GM23248 (cell line): ENCODE measurements at places on chromosomes 7 and 10. TPM values are rescaled to one million over a fixed set of nuclear protein-coding genes. Genes with fewer than 3 reads are reported as not detected.

NOD1 gene
- total RNA-seq: 8.6 and 11.1 TPM in 2 replicates

GRCh38 chr10:132373241-132373955 lies 23.6 kb upstream of the PWWP2B start:
- no peak overlapping the region for H3K4me3 ChIP-seq
- H3K27me3 ChIP-seq: no peaks in the 10 kb centered on the region
- no peak for DNase-seq
- peaks cover 10% of the 10 kb centered on the region for H3K4me1 ChIP-seq
- no peak overlapping the region for H3K27ac ChIP-seq

GRCh38 chr7:107684287-107684686 lies 23.7 kb downstream of the SLC26A4 start:
- H3K36me3 ChIP-seq: no peaks in the 10 kb centered on the region
- peaks cover 6% of the 10 kb centered on the region; the same call in 1 of the 2 replicates for H3K4me1 ChIP-seq
- no peak overlapping the region for H3K27ac ChIP-seq
- DNase-seq: no peak
- H3K27me3 ChIP-seq: no peaks in the 10 kb centered on the region

LSM5 gene
- total RNA-seq: 19.7 and 34.4 TPM in 2 replicates

- no peak overlapping the region for H3K4me3 ChIP-seq
- H3K4me1 ChIP-seq: peaks cover 15% of the 10 kb centered on the region
- H3K27me3 ChIP-seq: no peaks in the 10 kb centered on the region
- no peak for DNase-seq
- no peak overlapping the region for H3K27ac ChIP-seq
These were observed 693.9 kb downstream of the PARD3 start for GRCh38 chr10:34121125-34121753.

GRCh38 chr10:58820861-58821751 lies 308.4 kb downstream of the BICC1 start:
- H3K27me3 ChIP-seq: no peaks in the 10 kb centered on the region
- H3K4me3 ChIP-seq: no peak overlapping the region
- DNase-seq: peak; percentile 74

- H3K27me3 ChIP-seq: no peaks in the 10 kb centered on the region
- H3K36me3 ChIP-seq: no peaks in the 10 kb centered on the region
- 0 out of 2 replicates have a peak overlapping the region, but pooled peaks have one; percentile 13 for H3K27ac ChIP-seq
- no peak overlapping the region for H3K4me3 ChIP-seq
- DNase-seq: peak; percentile 22
These were observed 370.8 kb downstream of the CDC14C start for GRCh38 chr7:49295146-49295545.

- H3K36me3 ChIP-seq: no peaks in the 10 kb centered on the region
- no peak for DNase-seq
- H3K4me3 ChIP-seq: no peak overlapping the region
- H3K27me3 ChIP-seq: 0 out of 2 replicates have a peak, but pooled peaks cover 13% of the 10 kb centered on the region
- no peak overlapping the region for H3K27ac ChIP-seq
These were observed 334.4 kb upstream of the NPVF start for GRCh38 chr7:25562673-25563182.

CADPS2 gene
- 0.13 and 0.43 TPM in 2 replicates for total RNA-seq

DNA sequence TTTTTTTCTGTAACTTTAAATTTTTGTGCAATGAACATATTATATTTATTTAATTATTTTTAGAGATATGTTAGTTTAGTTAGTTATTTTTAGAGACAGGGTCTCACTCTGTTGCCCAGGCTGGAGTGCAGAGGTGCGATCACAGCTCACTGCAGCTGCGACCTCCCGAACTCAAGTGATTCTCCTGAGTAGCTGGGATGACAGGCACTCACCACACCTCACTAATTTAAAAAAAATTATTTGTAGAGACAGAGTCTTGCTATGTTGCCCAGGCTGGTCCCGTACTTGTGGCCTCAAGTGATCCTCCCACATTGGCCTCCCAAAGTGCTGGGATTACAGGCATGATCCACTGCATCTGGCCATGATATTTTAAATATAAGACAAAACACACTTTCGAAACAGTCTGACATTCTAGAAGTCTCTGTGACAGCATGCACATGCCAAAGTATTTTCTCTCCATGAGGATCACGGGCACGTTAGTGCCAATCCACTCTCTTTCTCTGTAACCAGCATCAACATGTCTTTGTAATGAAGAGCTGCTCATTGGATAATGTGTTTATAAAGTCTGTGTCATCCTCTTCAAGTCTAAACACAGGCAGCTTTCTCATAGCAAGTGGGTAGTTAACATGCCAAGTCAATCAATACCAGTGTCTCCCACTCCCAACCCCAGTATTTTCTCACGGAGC lies 137.4 kb downstream of the GLI3 start:
- H3K4me1 ChIP-seq: peaks cover 24% of the 10 kb centered on the region
- H3K4me3 ChIP-seq: no peak overlapping the region
- H3K36me3 ChIP-seq: no peaks in the 10 kb centered on the region
- no peak for DNase-seq
- H3K27me3 ChIP-seq: no peaks in the 10 kb centered on the region

KEL gene
- total RNA-seq: not detected in 2 replicates

CDNF gene
- 0.32 and 1.0 TPM in 2 replicates for total RNA-seq

DNA sequence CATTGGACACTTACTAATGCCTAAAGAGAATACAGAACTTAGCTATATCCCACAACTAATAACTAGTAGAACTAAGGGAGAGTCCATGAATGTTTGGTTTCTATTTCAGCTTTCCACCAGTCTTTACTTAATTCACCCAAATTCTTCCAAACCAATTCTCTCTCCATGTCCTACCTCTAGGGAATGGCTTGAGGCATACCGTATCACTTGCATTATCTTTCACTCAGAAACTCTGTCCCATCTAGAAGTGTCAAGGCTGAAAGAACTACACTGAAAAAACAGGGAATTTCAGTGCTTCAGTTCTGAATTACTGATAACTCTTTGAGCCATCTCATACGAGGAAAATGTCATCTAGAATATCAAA lies 758 bp downstream of the TMEM168 start:
- no peaks in the 10 kb centered on the region for H3K27me3 ChIP-seq
- no peak for DNase-seq
- no peaks in the 10 kb centered on the region for H3K36me3 ChIP-seq
- H3K27ac ChIP-seq: peak overlapping the region; percentile 75
- peak overlapping the region; percentile 88 for H3K4me3 ChIP-seq

GRCh38 chr7:88806280-88807037 lies 10.9 kb upstream of the TEX47 start:
- no peaks in the 10 kb centered on the region for H3K27me3 ChIP-seq
- H3K36me3 ChIP-seq: no peaks in the 10 kb centered on the region
- DNase-seq: no peak
- no peak overlapping the region for H3K4me3 ChIP-seq
- no peak overlapping the region for H3K27ac ChIP-seq

GRCh38 chr7:30433506-30433905 lies 45.1 kb downstream of the NOD1 start:
- no peak overlapping the region for H3K4me3 ChIP-seq
- DNase-seq: no peak
- H3K36me3 ChIP-seq: peaks cover 13% of the 10 kb centered on the region; the same call in 1 of the 2 replicates
- H3K27ac ChIP-seq: peak overlapping the region; percentile 59; the same call in 1 of the 2 replicates
- H3K27me3 ChIP-seq: no peaks in the 10 kb centered on the region

DNA sequence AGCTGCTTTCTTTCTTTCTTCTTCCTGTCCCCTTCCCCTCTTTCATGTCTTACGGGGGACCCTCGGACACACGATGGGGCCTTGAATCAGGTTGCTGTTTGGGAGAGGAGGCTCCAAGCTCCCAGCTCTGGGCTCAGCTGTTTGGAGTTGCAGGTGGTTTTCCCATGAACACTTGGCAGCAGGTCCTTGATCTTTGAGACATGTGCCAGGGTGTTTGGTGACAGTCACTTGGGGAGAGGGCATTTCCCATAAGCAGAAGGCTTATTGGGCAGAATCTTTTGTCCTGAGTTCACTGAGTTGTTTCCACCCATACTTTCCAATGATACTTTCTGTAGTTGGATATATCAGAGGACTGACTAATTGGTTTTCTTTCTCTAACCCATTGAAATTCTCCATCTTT lies 104.7 kb upstream of the SH2B2 start:
- H3K27ac ChIP-seq: no peak overlapping the region
- DNase-seq: no peak
- H3K27me3 ChIP-seq: no peaks in the 10 kb centered on the region
- H3K4me3 ChIP-seq: no peak overlapping the region
- H3K4me1 ChIP-seq: no peaks in the 10 kb centered on the region

SLC13A1 gene
- total RNA-seq: not detected in 2 replicates

DNA sequence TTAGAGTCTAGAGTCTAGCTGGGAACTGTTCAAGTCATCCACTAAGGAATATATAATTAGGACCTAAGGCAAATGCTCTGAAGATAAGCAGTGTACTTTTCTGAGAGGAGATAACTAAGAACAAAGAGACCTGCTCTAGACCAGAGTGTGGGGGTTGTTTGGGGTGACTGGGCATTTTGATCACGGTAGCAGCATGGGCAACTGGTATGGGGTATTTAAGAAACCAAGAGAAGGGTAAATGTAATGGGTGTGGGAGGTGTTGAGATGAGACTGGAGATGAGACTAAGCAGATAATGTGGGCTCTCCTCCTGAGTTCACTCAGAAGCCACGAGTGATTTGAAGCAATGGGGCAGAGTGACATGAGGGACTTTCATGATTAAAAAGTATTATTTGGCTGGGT lies 1082.9 kb downstream of the GATA3 start:
- DNase-seq: no peak
- H3K4me3 ChIP-seq: no peak overlapping the region
- no peak overlapping the region for H3K27ac ChIP-seq
- H3K36me3 ChIP-seq: no peaks in the 10 kb centered on the region
- no peaks in the 10 kb centered on the region for H3K27me3 ChIP-seq
- no peaks in the 10 kb centered on the region for H3K4me1 ChIP-seq

DNA sequence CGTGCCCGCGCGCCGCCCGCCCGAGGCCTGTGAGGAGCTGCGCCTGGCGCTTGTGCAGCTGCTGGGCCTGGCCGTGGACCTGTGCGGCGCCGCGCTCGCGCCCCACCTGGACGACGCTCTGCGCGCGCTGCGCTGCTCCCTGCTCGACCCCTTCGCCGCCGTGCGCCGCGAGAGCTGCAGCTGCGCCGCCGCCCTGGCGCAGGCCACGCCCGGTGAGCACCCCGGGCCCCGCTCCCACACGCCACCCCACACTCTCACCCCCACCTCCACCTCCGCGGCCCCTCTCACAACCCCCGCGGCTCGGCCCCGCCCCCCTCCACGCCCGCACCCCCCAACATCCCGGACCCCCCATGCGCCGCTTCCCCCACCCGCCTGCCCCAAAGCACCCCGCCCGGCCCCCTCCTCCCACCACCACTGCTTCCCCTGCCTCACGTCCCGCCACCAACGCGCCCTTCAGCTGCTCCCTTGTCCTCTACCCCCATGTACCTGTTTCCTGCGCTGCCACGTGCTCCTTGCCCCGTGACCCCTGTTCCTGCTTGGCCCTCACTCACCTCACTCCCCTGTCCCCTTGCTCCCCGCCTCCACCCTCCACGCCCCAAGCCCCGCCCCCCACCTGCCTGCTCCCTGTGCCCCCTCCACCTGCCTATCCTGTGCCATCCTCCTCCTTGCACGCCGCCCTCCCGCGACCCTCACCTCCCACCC lies at the start of gene PRKAR1B:
PRKAR1B (minus strand) TSS at position 178 of the 702 bp plus-strand sequence. CDS start 15,776 bp downstream, outside the sequence.
- H3K4me3 ChIP-seq: peak within 1 kb of the TSS; percentile 70
- DNase-seq: peak; percentile 60
- 0 out of 2 replicates have a peak, but pooled peaks cover 4% of the 10 kb centered on the region for H3K4me1 ChIP-seq
- H3K36me3 ChIP-seq: no peaks in the 10 kb centered on the region
- no peak within 1 kb of the TSS for H3K27ac ChIP-seq

DNA sequence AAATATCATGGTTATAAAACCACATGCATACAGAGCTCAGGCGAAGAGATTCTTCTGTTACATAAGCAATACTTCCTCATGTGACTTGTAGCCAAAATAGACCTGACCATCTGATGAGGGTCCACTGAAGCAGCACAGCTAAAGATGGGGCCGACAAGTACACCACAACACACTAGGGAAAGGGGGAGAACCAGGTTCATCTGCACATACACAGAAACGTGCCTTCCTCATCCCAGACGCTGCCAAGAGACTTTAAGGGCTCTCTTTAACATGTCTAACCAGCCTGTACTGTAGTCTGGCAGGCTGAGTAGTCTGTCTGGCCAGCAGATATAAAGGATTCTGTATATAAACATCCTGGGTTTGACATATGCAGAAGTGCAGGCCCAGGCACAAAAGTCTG lies 30.3 kb downstream of the ERCC6 start:
- no peak overlapping the region for H3K27ac ChIP-seq
- no peaks in the 10 kb centered on the region for H3K27me3 ChIP-seq
- no peaks in the 10 kb centered on the region for H3K4me1 ChIP-seq
- no peak overlapping the region for H3K4me3 ChIP-seq
- no peak for DNase-seq

DNA sequence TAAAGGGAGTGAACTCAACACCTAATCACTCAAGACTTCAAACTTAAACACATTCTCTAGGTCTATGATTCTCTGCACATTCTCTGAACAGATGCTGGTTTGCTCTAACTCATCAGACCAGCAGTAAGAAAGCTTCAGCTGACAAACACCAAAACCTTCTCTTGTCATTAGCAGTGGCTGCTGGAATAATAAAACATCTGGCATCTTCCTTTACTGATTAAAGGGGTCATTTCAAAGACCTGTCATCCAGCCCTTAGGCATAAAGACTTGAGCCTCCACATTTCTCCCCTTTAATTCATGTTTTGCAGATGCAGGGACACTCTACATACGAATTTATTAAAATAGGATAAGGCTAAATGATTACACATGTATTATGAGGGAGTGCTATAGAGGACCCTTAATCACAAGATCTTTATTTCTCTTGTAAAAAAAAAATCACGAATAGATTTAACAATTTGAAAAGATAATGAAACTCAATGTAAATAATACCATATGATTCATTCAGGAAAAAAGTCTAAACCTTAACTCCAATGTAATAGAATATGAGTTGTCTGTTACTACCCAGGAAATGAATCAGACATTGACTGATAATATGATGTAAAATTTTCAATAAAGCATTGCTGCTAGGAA lies 152.4 kb upstream of the GNAI1 start:
- H3K4me1 ChIP-seq: peaks cover 76% of the 10 kb centered on the region
- peak overlapping the region; percentile 82 for H3K27ac ChIP-seq
- DNase-seq: peak; percentile 61
- H3K4me3 ChIP-seq: peak overlapping the region; percentile 59
- no peaks in the 10 kb centered on the region for H3K27me3 ChIP-seq

MPP7 gene
- 0.65 TPM in 1 of 2 replicates, not detected in the other for total RNA-seq

- no peak overlapping the region for H3K27ac ChIP-seq
- no peak overlapping the region for H3K4me3 ChIP-seq
- H3K27me3 ChIP-seq: no peaks in the 10 kb centered on the region
- DNase-seq: no peak
- no peaks in the 10 kb centered on the region for H3K4me1 ChIP-seq
- H3K36me3 ChIP-seq: no peaks in the 10 kb centered on the region
These were observed 1047.4 kb upstream of the LRRN3 start for GRCh38 chr7:110043519-110043918.

- H3K4me1 ChIP-seq: no peaks in the 10 kb centered on the region
- H3K27ac ChIP-seq: no peak overlapping the region
- DNase-seq: no peak
- H3K36me3 ChIP-seq: no peaks in the 10 kb centered on the region
These were observed 1127.2 kb upstream of the LRRN3 start for GRCh38 chr7:109963741-109964140.

DNA sequence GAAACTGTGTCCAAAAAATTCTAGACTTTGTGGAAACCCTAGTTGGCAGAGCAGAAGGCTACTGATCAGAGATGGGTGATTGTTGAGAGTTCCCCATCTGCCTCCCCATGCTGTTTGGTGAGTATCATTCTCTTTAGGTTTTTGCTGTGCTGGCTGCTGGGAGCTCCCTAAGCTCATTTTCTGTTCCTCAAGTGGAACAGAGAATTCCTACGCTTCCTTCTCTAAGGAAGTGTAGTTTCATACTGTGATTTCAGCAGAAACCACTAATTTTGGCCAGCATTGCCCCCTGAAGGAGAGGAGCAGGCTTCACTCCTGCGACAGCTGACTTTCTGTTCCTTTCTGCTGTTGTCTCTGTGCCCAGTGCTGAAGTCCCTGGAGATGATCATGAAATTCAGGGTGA lies 355.3 kb upstream of the NPVF start:
- no peak overlapping the region for H3K27ac ChIP-seq
- no peaks in the 10 kb centered on the region for H3K36me3 ChIP-seq
- DNase-seq: no peak
- no peak overlapping the region for H3K4me3 ChIP-seq
